ENCODE measurements at places on chromosomes 13 and 19. TPM values are rescaled to one million over a fixed set of nuclear protein-coding genes. Genes with fewer than 3 reads are reported as not detected.

MBD3L3 gene
- total RNA-seq: not detected

FCER2 gene
- not detected for total RNA-seq

CSNK1G2 gene
- 94.3 TPM for total RNA-seq

HMGB1 gene
- 292 TPM for total RNA-seq

ZNF486 gene
- total RNA-seq: 6.2 TPM

TNNI3 gene
- total RNA-seq: not detected

ADAMTSL5 gene
- total RNA-seq: 4.4 TPM

CYP4F3 gene
- not detected for total RNA-seq

FOXA3 gene
- 1.4 TPM for total RNA-seq

MEIOSIN gene
- not detected for total RNA-seq

PGLYRP1 gene
- total RNA-seq: not detected

TMC4 gene
- total RNA-seq: 4.1 TPM

All from mesangial cell (primary cell).